Fibroblast of the aortic adventitia (primary cell): ENCODE measurements at places on chromosomes 12 and 14.

DNA sequence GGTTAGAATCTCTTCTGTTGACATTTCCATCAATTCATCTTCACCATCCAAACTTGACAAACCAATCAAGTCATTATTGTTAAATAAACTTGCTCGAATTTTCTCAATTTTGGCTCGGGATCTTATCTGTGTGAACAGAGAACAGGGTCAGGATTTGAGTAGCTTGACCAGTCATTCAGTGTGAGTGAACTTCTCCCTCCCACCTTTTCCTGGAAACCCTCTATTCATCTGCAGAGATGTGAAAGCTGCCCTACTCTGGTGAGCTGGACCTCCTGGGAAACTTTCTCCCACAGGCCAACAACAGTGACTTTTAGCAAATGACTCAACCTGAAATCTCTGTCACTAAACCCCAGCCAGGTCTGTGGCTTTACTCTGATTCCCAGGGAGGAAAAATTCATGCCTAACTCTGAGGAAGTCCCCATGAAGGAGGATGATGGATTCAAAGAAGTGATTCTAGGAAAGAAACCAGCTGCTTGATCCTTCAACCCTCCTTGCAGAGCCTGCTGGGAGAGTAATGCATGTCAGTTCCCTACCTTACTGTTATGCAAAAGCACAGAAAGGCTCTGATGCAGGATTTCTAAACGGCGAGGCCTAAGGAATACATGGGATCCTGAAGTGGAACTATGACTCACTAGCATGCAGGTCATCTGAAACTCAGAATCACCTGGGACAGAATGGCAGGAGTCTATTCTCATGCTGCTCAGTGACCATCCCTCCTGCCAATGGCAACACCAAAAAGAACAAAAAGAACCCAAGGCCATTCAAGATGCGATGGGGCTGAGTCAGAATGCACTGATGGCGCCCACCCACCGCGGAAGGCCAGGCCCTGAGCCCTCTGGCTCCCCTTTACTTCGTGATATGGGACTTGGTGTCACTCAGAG is 58.0 kb downstream of the TRAFD1 start:
- peak; percentile 48 for DNase-seq

DNA sequence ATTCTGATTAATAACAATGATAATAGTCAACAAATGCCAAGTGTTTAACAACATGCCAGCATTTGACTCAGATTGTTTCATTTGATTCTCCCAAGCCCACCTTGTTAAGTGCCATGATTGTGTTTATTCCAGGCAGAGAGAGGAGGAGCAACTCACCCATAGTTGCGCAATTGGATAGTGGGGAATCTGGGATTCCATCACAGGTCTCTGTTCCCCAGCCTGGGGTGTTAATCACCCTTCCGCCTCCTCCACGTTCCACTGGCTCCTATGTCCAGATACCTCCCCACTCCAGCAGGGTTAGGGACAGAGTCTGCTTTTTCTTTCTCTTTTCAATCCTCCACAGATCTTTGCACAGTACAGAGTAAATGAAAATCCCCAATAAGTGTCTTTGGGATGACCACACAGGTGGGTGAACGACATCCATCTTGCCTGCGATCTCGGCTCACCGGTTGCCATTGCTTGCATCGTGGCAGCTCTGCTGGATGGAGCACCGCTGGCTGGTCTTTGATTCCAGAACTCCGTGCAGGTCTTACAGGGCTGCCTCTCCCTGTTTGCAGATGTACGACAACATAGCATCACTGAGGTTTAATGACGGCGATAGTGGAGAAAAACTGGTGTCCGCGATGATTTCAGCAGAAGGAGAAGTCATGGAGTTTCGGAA is 78.8 kb downstream of the DNAH10 start:
- no peak for DNase-seq

DNA sequence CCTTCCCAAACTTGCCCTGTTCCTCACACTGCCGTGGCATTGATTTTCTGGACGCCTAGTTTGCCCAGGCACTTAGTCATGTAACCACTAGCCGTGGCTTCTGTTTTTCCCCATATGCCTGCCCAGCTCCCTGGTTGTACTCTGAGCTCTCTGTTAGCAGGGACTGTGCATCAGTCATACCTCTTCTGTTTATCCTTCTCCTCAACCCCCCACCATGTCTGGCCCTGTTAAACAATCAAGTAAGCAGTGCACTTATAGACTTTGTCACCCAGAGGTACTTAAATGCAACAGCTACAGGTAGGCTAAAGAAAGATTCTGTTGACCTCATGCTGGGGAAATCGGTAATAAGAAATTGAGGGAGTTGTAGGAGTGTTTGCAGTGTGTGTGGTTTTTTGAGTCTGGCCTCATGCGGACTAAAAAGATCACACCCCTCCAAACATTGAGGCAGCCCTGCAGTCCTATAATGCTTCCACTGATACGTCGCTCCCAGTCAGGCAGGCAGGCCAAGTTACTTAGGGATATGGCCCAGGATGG is 17.0 kb downstream of the UBE3B start:
- DNase-seq = no peak

DNA sequence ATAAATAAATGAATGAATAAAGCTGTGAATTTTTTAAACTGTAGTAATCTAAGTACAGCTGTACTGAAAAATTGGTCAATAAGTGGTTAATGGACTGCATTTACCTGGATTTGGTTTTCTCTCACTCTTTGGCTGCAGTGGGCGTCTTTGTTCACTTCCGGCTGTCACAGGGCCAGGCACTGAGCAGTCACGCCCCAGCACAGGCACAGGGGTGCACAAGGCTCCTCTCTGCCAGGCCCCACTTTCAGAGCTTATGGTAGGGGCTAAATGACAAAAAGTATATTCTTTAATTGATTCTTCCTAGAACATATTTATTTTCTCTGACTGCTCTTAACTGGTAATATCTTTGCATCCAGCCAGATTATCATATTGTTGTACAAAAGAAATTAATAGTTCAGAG is 70.6 kb upstream of the DYNC1H1 start:
- no peak for DNase-seq

GRCh38 chr14:70885343-70886022 is 21.8 kb upstream of the PCNX1 start:
- DNase-seq = no peak
